ENCODE measurements at places on chromosomes 2 and 18. TPM values are rescaled to one million over a fixed set of nuclear protein-coding genes. Genes with fewer than 3 reads are reported as not detected.
A peak's percentile ranks its signal among the peaks of the same experiment; 100 is the strongest.

DNA sequence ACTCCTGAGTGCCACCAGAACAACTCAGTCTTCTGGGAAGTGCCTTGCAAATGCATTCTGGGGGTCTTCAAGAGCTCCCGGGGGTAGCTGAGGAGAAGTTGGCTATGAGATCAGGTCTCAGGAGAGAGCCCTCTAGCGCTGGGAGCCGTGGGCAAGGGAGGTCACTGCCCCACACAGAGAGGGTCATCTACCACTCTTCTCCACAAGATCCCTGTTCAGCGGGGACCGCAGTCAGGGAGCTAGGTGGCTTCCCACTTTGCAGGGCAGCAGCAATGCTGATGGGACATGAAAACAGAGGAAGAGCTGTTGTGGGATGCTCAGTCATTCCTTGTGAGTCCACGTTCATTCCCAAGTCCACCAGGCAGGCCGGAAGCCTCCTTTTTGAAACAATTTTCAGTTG lies 66.6 kb downstream of the ACKR3 start:
- DNase-seq = no peak

DNA sequence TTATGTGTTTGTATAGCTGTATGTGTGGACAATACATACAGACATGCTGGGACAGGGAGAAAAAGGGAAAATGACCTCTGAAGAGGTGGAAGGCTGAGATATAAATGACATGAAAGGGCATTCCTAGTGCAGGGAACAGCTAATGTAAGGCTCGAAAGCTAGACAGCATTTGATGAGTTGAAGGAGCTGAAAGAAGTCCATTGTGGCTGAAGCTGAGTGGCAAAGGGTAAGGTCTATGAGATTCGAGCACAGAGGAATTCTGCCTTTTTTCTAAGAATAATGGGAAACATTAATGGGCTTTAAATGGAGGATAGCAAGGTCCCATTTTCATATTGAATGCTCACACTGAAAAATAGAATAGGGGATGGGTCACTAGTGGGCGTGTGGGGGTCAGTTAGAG lies 23.6 kb downstream of the ADD2 start:
- DNase-seq = no peak

GRCh38 chr2:27442920-27443282 lies 720 bp downstream of the KRTCAP3 start:
- DNase-seq = no peak

- no peak for DNase-seq
Observed at GRCh38 chr2:58357521-58357920, 116.4 kb upstream of the FANCL start.

GRCh38 chr2:118903029-118903351 lies 39.0 kb upstream of the MARCO start:
- no peak for DNase-seq

- DNase-seq = peak; percentile 39
Observed at GRCh38 chr18:43847164-43848091, 570.1 kb upstream of the SYT4 start.

- no peak for DNase-seq
Observed at GRCh38 chr2:10149635-10150034, 27.1 kb downstream of the RRM2 start.

- no peak for DNase-seq
Observed at GRCh38 chr18:38982072-38982471, 1416.5 kb upstream of the CELF4 start.

GRCh38 chr2:63093502-63093901 lies 42.9 kb downstream of the OTX1 start:
- no peak for DNase-seq

GRCh38 chr2:88549616-88550292 lies 77.5 kb downstream of the EIF2AK3 start:
- DNase-seq = no peak

- DNase-seq = no peak
Observed at GRCh38 chr2:58923869-58924268, 682.7 kb upstream of the FANCL start.

DNA sequence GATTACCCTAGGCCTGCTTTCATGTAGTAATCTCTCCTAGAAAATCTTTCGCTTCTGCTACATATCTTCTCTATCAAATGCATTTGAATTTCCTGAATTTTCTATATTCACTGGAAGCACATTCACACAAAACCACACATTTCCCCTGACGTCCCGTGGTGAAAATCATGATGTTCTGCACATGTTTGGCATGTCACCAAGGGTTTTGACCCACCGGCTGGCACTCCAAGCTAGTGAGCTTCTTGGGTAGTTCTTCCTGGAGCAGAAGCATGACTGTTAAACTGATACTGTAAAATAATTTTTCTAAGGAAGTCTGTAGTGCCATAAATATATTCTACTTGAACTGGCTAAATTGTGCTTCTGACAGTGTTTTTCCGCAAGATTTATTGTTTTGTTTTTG lies 510.1 kb upstream of the SLC8A1 start:
- DNase-seq = peak; percentile 5

DNA sequence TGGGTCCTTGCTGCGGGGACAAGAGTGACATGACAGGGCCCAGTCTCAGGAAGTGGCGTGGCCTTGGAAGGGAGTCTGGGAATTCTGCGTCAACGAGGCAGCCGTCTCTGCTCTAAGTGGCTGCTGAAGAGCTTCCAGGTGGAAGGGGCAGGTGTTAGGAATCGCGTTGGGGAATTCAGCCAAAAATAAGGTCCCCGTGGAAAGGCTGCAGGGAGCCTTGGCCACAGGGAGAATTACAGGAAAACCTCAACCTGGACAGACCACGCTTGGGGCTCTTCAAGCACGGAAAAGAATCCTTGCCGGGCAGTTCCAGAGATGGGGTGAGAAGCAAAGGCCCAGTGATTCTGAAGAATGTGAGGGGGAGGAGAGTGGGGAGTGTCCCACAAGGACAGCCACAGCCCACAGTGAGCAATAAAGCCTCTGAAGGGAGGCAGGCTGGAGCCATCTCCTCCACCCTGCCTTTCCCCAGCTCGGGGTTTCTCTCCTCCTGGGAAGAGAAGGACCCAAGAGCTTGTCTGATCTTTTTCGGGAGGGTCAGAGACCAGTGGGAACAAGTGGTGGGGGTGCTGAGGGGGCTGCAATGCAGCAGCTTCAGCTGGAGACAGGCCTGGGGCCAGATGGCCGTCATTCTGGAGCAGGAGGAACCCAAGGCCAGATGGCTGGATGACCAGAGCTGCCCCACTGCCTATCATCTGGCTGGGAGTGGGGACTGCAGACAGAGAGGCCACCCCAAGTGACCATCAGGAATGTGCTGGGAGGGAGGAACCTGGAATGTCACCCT lies 106.4 kb upstream of the SMAD2 start:
- no peak for DNase-seq

DNA sequence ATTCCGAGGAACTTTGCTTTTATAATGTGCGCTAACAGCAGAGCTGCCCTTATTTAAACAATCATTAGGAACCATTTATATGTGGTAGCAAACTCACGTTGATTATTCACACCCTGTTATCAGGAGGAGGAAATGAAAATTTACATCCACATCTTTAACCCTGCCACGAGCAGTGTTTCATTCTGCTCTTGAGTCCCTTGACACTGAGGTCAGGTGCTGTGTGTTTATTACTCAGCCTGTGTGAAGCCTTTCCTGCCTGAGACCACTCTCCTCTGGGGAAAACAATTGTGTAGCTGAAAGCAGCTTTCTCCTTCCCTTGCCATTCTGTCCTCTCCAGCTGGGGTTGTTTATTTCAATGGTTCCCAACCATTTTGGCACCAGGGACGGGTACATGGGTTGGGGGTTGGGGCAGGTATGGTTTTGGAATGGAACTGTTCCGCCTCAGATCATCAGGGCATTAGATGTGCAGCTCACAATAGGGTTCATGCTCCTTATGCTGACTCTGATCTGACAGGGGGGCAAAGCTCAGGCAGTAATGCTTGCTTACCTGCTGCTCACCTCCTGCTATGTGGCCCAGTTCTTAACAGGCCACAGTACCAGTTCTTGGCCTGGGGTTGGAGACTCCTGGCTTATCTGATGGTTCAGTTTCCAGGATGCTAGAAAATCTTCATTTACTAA lies 651.1 kb downstream of the TDRD15 start:
- no peak for DNase-seq

- DNase-seq = no peak
Observed at GRCh38 chr2:46535360-46535759, 56.0 kb downstream of the TMEM247 start.

- DNase-seq = no peak
Observed at GRCh38 chr2:50766058-50766457, 265.9 kb downstream of the NRXN1 start.

- peak; percentile 50 for DNase-seq
Observed at GRCh38 chr2:216516730-216517350, 18.2 kb downstream of the RPL37A start.

- peak; percentile 62 for DNase-seq
Observed at GRCh38 chr2:122451040-122451439, 695.6 kb downstream of the TSN start.

- DNase-seq = no peak
Observed at GRCh38 chr2:26169226-26169625, 3.7 kb upstream of the GAREM2 start.

GRCh38 chr18:8854550-8854949 lies 149.2 kb downstream of the MTCL1 start:
- DNase-seq = no peak

DNA sequence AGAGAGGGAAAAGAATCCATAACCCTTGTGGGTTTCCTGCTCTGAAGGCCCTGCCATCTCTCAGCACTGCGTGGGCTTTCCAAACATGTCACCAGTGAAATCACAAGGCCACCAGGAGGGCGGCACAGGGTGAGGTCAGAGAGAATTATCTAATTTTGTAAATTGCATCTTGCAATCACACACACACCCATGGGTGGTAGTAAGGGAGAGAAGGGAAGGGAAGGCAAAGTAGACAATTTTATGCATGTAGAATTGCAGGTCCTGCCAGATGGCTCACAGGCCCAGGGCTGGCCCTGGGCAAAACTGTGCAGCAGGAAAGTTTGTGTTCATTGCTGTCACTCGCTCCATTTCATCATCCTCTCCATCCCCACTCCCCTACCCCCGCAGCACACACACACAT lies 21.0 kb upstream of the ZBTB7C start:
- DNase-seq = no peak

MC5R gene
- 0.49 TPM for total RNA-seq

C2orf74 gene
- 34.5 TPM for total RNA-seq

SIX3 gene
- total RNA-seq = not detected

UGT1A10 gene
- not detected for total RNA-seq

QPCT gene
- total RNA-seq = 137 TPM

IL37 gene
- total RNA-seq = 0.36 TPM

FAM237A gene
- total RNA-seq = not detected

CNTNAP5 gene
- not detected for total RNA-seq

CFC1 gene
- not detected for total RNA-seq

EHD3 gene
- 20.0 TPM for total RNA-seq

EGR4 gene
- not detected for total RNA-seq
